ENCODE measurements at places on chromosomes 4 and X.

DNA sequence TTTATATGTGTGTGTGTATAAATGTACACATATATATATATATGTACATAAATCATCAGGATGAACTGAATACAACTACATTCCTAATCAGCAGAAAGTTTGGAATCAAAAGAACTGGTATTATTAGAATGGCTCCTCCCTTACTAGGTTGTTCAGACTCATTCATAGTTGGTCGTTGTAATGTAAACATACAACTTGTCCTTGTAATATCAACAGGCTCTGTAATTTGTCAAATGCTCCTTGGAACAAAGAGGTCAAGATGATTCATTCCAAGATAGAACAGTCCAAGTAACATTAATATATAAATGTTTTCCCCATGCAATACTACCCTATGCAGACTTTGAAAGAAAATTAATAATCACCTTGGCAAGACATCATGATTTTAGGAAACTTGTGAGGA, 351.4 kb upstream of the SMIM31 start:
- no peak for DNase-seq

GRCh38 chrX:154484255-154485149, 1.9 kb downstream of the UBL4A start:
- DNase-seq = no peak

- no peak for DNase-seq
Observed at GRCh38 chrX:43822014-43822413, 60.2 kb downstream of the MAOB start.

- no peak for DNase-seq
Observed at GRCh38 chr4:10153161-10153560, 36.6 kb upstream of the WDR1 start.

DNA sequence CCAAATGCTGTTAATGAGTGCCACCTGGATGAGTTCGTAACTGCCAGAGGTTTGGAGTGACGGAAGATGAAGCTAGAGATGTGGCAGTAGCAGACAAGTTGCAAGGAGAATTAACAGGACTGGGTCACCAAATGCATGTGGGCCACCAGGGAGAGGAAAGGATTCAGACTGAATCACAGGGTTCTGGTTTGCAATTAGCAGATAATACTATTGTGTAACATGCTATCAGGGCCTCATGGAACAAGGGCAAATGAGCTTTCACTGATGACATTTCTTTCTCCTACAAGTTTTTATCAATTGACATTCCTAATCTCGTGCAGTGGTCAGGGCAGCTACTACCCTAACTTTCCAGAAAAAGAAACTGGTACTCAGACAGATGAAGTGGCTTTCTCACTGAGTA, 21.4 kb downstream of the GAB3 start:
- no peak for DNase-seq
